AG08396 (cell line): ENCODE measurements at places on chromosomes 6 and 20.

DNA sequence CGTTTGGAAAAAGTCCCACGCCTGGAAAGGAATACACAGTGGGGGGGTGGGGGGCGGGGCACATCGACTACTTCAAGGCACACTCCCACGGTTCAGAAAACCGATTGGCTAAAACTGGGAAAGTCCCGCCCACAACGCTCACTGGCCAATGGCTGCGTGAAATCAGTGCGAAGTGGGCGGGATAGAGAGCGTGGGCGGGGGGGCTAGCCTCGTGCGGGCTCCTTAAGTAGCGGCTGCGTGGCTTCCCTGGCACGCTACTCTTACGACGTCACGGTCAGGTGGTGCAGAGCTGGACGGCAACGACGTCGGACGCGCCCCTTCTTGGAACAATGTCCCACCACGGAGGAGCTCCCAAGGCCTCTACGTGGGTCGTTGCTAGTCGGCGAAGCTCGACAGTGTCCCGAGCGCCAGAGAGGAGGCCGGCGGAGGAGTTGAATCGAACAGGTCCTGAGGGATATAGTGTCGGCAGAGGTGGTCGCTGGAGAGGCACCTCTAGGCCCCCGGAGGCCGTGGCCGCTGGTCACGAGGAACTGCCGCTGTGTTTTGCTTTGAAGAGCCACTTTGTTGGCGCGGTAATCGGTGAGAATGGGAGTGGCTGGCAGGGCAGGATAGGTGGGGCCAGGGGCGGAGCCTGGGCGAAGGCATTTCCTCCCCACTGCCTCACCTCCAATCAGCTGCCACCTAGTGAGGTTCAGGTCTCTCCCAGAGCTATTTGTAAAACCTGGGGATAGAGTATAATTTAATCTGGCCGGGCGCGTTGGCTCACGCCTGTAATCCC, at the start of gene DDX43:
Gene DDX43, plus strand, starts transcription at position 252 of the 778 bp plus-strand sequence. Its CDS starts 78 bp downstream, at position 330.
- DNase-seq: peak; percentile 39

GRCh38 chr20:7728338-7728737, 211.9 kb downstream of the HAO1 start:
- no peak for DNase-seq

DNA sequence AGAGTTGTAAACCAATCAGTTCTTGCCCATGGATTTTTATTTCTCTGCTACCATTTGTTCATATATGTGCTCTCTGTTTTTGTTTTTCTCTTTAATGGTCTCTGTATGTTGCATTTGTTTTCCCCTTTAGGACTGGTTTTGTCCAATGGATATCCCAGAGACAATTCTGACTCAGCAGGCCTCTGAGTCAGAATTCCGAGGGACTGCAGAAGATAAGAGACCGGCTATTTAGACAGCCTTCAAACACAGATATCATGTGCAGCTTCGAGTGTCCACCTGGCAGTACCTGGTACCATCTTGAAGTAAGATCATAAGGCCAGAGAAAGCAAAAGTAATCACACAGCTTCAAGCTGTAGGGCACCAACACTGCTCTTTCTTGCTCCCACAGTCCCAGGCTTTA, 125.5 kb downstream of the ELOVL4 start:
- DNase-seq: no peak

DNA sequence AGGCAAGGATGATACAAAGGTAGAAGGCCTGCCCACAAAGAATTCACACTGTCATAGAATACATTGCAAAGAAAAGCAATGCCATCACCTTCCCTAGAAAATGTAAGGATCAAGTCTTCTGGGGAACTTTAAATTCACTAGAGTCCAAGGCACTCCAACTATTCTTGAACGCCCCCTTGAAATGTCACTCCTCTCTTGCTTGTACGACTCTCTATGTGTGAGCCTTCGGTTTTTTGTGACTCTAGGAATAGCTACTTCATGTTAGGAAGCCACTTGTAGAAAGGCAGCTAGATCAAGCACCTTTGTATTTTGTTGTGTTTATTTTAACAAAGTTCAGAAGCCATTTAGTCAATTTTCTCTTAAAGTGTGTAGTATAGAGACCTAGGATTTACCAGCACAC, 159.2 kb upstream of the ARID1B start:
- no peak for DNase-seq

- DNase-seq: peak; percentile 74
Measured at GRCh38 chr6:31559958-31560696, 12.0 kb upstream of the LTA start.

DNA sequence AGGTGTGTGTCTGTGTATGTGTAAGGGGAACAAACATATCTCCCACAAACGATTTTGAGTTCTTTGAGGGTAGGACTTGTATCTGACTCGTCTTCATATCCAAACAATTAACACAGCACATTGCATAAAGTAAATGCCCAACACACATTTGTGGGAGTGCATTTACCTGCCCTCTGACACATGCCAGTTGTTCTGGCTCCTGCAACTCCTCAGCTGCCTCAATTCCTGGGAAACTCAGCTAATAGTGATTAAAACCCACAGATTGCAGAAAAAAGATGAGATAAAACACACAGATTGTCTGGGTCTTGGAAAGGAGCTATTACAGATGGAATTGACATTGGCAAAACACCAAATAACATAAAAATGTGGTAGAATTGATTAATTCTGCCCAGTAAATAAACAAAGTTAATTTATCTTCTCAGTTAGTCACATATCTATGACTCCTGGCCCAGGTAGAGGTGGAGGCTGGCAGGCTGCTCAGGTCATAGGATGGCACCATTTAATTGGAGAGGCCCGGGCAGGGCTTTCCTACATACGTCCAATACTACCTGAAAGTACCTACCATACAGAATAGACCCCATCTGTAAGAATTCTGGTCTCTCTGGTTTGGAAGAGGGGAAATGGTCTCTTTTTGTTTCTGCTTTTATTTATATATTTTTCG, 71.5 kb upstream of the IFNGR1 start:
- DNase-seq: no peak

DNA sequence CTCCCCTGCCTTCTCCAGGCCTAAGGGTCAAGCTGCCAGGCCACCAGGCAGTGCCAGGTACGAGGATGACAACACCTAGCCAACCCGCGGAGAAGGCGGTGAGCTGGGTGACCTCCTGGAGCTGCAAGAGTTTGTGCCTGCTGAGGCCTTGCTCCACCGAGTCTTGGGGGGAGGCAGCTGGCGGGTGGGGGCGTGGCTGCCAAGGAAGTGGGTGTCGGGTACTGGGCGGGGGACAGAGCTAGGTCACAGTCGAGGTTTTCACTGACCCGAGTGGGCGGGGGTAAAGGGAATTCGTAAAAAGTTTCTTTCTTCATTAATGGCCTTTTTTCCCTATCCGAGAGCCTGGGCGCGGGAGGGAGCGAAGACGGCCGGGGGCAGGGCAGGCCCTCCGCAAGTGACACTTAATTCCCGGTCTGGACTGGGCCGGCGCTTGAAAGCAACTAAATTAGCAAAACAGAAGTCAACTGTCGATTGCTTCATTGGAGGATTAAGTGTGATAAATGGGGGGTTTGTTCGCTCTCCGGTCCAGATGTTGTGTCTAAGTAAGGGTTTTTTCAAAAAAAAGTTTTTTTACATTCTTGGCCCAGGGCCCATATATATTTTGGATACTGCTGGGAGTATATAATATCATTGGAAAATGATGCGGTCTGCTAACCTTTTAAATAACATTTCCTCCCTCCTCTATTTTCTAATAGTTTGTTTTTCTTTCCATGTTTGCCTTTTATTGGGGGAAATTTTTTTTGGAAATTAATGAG, 43.1 kb upstream of the FOXP4 start:
- no peak for DNase-seq

GRCh38 chr20:22836211-22836610, 198.9 kb upstream of the SSTR4 start:
- no peak for DNase-seq

DNA sequence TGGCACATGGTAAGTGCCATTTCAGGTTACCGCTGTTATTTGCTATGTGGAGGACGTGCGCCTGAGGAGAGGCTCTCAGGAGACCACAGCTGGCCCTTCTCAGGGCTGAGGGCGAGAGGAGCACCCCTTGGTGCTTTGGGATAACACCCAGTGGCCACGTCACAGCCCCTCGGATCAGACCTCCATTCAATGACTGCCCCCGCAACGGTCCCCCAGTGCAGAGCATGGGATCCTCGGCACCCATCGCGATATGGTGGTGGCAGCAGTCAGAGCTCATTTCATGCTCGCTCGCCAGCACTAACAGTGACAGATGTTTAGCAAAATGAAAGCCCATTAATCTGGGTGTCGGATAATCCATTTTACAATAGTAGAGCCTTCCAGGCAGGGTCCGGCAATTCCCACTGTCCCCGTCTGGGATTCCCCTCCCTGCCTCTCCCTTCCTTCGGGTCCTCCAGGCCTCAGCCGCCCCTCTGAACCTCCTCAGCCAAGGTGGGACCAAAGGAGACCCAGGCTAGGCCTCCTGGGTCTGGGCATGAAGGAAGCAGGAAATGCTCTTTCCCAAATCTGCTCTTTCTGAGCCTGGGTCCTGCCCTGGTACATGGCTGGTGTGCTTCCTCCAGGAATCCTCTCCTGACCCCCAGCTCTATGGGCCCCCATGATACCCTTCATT, 117.1 kb downstream of the GRM4 start:
- no peak for DNase-seq

DNA sequence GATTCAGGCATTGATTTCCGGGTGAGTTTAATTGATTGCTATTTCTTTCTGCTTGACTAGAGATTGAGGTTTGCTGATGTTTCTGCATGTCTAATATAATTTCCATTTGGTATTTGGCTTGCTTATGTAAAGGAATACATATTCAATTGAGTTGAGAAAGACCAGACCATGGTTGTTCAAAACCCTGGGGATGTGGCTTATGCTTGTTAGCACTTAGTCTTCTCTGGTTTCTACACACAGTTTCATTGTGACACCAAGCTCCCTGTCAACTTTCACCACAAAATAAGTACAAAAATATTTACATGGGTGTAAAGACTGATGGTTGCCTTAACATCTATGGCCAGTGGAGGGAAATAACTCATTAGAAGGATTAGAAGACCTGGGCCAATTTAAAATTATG, 209.6 kb downstream of the CDH26 start:
- no peak for DNase-seq
